Articular chondrocyte of knee joint (primary cell): ENCODE measurements at places on chromosomes 6 and 20. TPM values are rescaled to one million over a fixed set of nuclear protein-coding genes. Genes with fewer than 3 reads are reported as not detected.

The GZF1 gene
- total RNA-seq = 11.2 and 13.6 TPM in 2 replicates

The BANF2 gene
- total RNA-seq = not detected in 2 replicates

The KHDRBS2 gene
- total RNA-seq = not detected in 2 replicates

The SAMD3 gene
- 0.39 and 1.9 TPM in 2 replicates for total RNA-seq

The AGER gene
- 0.54 and 0.78 TPM in 2 replicates for total RNA-seq

The COL11A2 gene
- 0.26 and 0.65 TPM in 2 replicates for total RNA-seq

The TMEM200A gene
- total RNA-seq = 27.4 and 54.5 TPM in 2 replicates

The SLC17A3 gene
- not detected in 2 replicates for total RNA-seq

The TDRD6 gene
- total RNA-seq = 0.52 and 1.1 TPM in 2 replicates

The TNF gene
- total RNA-seq = not detected in 2 replicates

The VTA1 gene
- total RNA-seq = 77.0 and 91.7 TPM in 2 replicates

The NSFL1C gene
- total RNA-seq = 36.2 TPM in 2 replicates

The RNF182 gene
- total RNA-seq = 0.13 and 0.65 TPM in 2 replicates

The ELOVL4 gene
- 12.3 and 13.4 TPM in 2 replicates for total RNA-seq

The SLC18B1 gene
- total RNA-seq = 8.2 and 10.5 TPM in 2 replicates

The SLC16A10 gene
- 0.22 and 1.4 TPM in 2 replicates for total RNA-seq

The SLC22A3 gene
- 1.7 and 2.7 TPM in 2 replicates for total RNA-seq

The PHACTR3 gene
- total RNA-seq = not detected in 2 replicates

The TJAP1 gene
- total RNA-seq = 12.4 and 13.7 TPM in 2 replicates

The SERINC1 gene
- total RNA-seq = 299 and 354 TPM in 2 replicates

The HTR1E gene
- total RNA-seq = not detected in 2 replicates

The PPIL4 gene
- 43.1 and 50.8 TPM in 2 replicates for total RNA-seq

The VAPB gene
- 15.9 and 17.5 TPM in 2 replicates for total RNA-seq

The SIRPB2 gene
- total RNA-seq = not detected in 2 replicates

The SYTL3 gene
- 1.9 and 2.2 TPM in 2 replicates for total RNA-seq

The DLL1 gene
- total RNA-seq = 0.32 and 1.0 TPM in 2 replicates

The MAFB gene
- total RNA-seq = 32.5 and 32.9 TPM in 2 replicates

The C6orf15 gene
- total RNA-seq = not detected in 2 replicates

The CPXM1 gene
- total RNA-seq = 0.13 and 0.22 TPM in 2 replicates

The SLC17A1 gene
- total RNA-seq = not detected in 2 replicates

The NKX2-2 gene
- not detected in 2 replicates for total RNA-seq

The IL17F gene
- total RNA-seq = not detected in 2 replicates

The TEAD3 gene
- total RNA-seq = 5.3 and 7.2 TPM in 2 replicates

The FAM209B gene
- total RNA-seq = 0.22 and 0.52 TPM in 2 replicates

The ADGRG6 gene
- total RNA-seq = 71.5 and 95.1 TPM in 2 replicates

The SMPDL3A gene
- 15.1 and 21.3 TPM in 2 replicates for total RNA-seq

The PFDN4 gene
- total RNA-seq = 80.9 and 118 TPM in 2 replicates

The CHRNA4 gene
- not detected in 2 replicates for total RNA-seq

The CLVS2 gene
- total RNA-seq = 0.11 and 0.13 TPM in 2 replicates

The PHACTR1 gene
- total RNA-seq = 6.0 and 12.2 TPM in 2 replicates

The TMC2 gene
- not detected in 2 replicates for total RNA-seq

The BNIP5 gene
- not detected in 2 replicates for total RNA-seq

The RUNX2 gene
- 0.91 and 1.1 TPM in 2 replicates for total RNA-seq

The COL10A1 gene
- under 0.01 TPM in 2 replicates for total RNA-seq

The CALHM6 gene
- 1.4 and 3.0 TPM in 2 replicates for total RNA-seq

The HCRTR2 gene
- total RNA-seq = not detected in 2 replicates

The CLPSL2 gene
- total RNA-seq = not detected in 2 replicates

The EYA2 gene
- total RNA-seq = 0.78 and 1.8 TPM in 2 replicates

The CCM2L gene
- total RNA-seq = not detected in 2 replicates

The DSP gene
- total RNA-seq = 1.3 and 4.6 TPM in 2 replicates

The ANGPT4 gene
- total RNA-seq = under 0.01 TPM in 1 of 2 replicates, not detected in the other

The CALHM4 gene
- not detected in 2 replicates for total RNA-seq

The GNMT gene
- 0.11 TPM in 1 of 2 replicates, not detected in the other for total RNA-seq
